Fibroblast of mammary gland (primary cell): ENCODE measurements at places on chromosomes 7 and 10.

- peak; percentile 47 for DNase-seq
Measured at GRCh38 chr7:16431646-16432424, 10.5 kb upstream of the CRPPA start.

- DNase-seq: peak; percentile 85
Measured at GRCh38 chr10:126331101-126331500, 57.2 kb downstream of the ADAM12 start.

DNA sequence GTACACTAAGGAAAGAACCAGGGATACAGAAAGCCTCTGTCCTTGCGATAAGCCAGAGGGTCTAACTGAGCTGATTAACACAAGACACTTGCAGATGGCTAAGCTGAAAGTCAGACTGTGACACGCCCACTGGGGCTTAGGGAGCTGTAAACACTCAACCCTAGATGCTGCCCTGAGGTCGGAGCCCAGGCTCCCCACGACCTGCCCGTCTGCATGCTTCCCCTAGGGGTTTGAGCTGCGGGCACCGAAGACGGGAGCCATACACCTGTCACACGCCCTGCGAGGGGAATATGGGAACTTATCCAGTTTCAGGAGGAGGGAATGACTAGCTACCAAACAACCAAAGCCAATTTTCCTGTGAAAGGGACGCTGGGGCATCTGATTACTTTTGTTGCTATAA lies 96.0 kb downstream of the HTR5A start:
- DNase-seq: peak; percentile 24

GRCh38 chr10:60878224-60878623 lies 65.8 kb downstream of the RHOBTB1 start:
- peak; percentile 14 for DNase-seq

DNA sequence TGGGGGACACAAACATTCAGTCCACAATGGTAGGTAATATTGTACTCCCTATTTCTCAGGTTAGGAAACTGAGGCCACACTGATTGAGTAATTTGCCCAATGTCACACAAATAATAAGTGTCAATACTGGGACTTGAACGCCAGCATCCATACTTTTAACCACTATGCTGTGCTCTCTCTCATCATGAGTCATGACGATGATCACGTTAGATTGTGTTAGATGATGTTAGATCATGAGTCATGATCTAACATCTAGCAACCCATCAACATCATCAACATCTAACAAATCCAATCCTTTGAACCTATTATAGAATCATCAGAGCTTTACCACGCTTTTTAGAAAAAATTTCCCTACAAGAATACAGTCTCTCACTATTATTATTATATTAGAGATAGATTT lies 28.1 kb upstream of the HERPUD2 start:
- peak; percentile 79 for DNase-seq

DNA sequence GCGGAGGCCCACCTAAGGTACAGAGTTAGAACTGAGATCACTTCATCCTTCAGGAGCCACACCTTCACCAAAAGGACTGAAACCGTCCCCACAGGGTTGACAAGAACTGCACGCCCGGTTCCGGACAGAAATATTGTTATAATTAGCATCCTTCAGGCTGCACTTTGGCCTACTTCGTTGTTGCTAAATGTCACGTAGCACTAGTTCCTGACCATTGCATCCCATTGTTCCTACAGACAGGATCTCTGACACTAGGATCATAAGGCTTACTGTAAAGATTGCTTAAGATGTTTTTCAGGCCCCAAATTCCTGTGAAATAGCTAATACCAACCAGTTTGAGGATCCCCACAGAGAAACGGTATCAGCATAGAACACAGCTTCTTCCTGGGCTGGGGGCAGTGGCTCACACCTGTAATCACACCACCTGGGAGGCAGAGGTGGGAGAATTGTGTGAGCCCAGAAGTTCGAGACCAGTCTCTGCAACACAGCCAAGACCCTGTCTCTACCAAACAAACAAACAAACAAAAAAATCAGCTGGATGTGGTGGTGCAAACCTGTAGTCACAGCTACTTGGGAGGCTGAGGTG lies 18.3 kb upstream of the EIF4H start:
- no peak for DNase-seq

GRCh38 chr7:113279256-113279655 lies 160.9 kb upstream of the SMIM30 start:
- no peak for DNase-seq

DNA sequence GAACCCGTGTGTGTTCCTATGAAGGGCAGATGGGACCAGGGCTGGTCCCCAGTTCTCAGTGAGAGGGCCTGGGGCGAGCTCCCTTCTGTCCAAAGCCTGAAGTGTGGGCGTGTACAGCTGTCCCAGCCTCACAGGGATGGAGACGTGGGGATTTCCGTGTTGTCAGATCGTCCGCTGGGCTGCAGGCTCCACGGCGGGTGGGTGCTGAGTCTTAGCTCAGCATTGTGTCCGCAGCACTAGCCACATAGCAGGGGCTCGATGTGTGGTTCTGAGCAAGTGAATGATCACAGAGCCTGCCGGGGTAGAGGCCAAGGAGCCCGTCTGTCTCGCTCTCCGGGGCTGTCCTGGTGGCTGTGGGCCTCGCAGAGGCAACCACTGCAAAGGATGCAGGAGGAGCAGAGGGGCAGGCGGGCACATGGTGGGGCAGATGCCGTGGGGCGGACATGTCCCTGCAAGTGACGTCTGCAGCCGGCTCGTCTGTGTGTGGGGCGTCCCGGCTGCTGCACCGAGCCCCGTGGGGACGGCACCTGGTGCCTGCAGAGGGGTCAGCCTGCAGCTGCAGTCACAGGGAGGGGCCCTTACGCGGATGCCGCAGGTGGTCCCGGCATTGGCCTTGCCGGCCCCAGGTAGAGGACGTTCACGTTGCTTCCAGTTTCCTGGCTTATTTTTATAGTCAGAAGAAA lies 30.9 kb downstream of the FAM20C start:
- DNase-seq: peak; percentile 27

- peak; percentile 42 for DNase-seq
Measured at GRCh38 chr10:22712956-22713852, 1.2 kb downstream of the PIP4K2A start.

- DNase-seq: no peak
Measured at GRCh38 chr7:129807863-129808262, 144.9 kb downstream of the UBE2H start.

GRCh38 chr10:70967591-70968587 lies 79.5 kb upstream of the PCBD1 start:
- DNase-seq: peak; percentile 21

DNA sequence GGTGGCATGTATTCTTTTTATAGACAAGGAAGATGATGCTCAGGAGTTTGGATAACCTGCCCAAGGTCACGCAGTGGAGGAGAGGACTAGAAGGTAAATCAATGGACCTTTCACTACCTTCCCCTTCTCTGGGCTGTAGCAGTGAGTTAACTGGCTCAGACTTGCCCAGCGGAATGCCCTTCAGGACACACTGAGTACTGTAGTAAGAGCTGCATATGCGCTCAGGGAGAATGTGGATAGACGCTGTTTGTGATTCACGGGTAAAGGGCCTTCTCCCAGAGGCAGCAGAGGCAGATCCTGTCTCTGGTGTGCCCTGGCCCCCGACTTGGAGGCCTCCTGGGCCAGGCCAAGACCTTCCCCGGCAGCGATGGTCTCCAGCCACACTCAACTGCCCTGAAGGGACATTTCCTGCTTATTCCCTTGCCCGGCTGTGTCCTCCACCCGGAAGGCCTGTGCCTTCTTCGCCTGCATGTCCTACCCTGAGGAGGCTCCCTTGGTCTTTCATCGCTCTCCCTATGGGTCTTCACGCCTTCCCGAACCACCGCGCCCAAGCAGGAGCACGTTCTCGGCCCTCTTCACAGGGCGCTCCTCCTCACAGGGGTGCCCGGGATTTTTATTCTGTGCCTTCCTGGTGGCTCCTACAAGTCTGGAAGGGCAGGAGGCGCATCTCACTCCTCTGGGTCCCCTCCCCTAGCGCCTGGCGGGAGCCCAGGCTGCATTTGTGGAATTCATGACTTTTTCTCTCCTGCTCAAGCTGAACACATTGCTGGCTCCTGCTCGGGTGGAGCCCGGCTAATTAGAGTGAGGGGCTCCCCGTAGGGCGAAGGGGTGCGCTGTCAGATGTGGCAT lies 1.8 kb upstream of the IKZF1 start:
- DNase-seq: no peak

DNA sequence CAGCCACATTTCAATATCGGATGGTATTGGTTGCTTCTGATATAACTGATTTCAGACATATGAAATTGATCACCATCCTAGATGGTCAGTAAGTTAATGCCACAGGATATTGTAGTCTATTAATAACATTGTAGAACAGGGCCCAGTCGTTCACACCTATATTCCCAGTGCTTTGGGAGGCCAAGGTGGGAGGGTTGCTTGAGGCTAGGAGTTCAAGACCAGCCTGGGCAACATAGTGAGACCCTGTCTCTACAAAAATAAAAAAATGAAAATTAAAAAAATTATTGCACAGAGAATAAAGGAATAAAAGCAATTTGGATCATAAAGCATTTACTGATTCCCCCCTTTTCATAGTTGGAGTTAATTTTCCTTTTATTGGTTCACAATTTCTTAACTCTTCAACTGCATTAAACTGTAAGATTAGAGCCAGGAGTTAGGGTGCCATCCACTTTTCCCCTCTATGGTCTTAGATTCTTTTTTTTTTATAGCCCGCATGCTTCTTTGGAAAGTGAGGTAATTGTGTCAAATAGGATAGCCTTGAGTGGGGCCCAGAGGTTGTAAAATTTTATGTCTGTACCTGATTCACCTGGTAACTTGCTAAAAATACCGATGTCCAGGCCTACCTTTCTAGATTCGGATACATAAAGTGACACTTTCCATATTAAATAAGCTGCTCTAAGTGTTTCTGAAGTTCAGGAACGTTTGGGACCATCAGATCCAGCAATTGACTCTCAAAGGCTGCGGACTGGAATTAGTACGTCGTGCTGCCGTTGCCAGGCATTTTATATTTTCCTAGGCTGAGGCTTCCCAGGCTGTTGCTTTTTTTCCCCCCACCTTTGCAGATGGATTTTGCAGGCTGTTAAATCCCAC lies 24.7 kb downstream of the ADK start:
- no peak for DNase-seq

DNA sequence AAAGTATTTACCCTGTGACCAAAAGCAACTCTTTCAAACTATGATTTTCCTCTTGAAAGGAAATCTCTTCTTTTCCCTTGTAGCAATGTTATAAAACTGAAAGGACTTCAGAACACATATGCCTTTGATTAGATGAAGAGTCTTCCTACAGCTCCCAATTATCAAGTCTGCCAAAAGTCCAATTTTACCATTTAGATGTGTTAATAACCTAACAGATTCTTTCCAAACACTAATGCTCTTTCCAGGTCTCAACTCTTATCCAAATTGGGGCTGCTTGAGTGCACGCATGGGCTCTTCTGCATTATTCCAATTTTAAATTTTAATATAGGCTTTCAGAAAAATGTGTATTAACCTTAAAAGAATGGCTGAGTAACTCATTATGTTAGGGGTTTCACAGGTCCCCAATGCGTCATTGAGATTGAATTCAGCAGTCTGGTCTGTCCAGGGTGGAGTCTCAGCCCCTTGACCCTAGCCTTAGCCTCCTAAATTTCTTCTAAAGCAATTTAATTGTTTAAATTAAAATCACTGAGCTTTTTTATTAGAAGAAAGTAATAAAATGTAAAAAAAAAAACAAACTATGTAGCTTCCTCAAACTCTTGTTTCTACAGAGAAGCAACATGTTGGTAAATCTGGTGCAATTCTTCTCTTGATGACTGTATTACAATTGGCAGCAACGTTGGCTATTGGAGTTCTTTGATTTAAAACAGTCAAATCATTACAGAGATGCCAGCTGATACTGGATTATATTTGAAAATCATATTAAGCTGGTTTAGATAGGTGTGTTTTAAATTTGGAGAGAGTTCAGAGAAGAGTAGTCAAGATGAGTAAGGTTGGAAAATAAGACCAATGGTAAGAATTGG lies 170.4 kb downstream of the DKK1 start:
- peak; percentile 51 for DNase-seq

- DNase-seq: no peak
Measured at GRCh38 chr7:151378496-151379192, 31.2 kb downstream of the WDR86 start.

DNA sequence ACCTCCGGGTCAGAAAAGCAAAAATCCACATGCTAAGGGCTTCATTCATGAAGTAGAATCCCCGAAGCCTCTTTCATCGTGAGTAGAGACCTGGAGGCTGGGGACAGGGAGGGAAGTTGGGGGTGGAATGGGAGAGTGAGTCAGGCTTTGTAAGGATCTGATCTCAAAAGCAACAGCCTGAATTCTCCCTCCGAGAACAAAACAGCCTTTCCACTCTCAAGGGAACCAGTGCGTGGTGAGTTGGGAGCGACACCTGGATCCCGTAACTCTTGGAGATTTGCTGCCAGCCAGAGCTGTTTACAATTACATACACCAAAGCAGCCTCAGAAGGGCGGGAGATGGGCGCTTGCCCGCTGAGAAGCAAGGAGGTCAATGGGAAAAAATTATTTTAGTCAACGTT lies 10.8 kb downstream of the AFAP1L2 start:
- DNase-seq: peak; percentile 64

- DNase-seq: peak; percentile 25
Measured at GRCh38 chr7:20651960-20652544, 36.6 kb downstream of the ABCB5 start.

GRCh38 chr10:791639-792038 lies 102.2 kb upstream of the DIP2C start:
- DNase-seq: no peak

GRCh38 chr10:130377986-130378540 lies 241.9 kb downstream of the GLRX3 start:
- no peak for DNase-seq
